Activated T-cell treated with anti-CD3 and anti-CD28 coated beads, Interleukin-2, amount 50 U/mL, for 4 hours (primary cell): ENCODE measurements at places on chromosomes 11 and 22.

DNA sequence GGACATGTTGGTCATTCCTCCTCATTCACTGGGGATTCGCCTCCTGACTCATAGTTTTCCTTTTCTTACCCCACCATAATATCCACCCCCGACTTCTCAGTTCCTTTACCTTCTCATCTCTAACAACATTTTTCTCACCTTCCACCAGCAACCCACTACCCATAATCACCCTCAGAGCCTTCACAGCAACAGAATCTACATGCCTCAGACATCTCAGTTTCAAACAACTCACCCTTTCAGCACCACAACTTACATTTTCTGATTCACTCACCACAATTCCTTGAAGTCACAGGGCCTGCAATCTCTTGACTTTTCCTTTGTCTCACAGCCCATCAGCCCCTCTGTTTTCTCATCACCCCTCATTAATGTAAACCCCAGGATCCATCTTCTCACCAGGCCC is 2.3 kb upstream of the MTNR1B start:
- no peak for DNase-seq

- no peak for DNase-seq
These were observed 134.6 kb downstream of the PGR start for GRCh38 chr11:100994966-100995365.

DNA sequence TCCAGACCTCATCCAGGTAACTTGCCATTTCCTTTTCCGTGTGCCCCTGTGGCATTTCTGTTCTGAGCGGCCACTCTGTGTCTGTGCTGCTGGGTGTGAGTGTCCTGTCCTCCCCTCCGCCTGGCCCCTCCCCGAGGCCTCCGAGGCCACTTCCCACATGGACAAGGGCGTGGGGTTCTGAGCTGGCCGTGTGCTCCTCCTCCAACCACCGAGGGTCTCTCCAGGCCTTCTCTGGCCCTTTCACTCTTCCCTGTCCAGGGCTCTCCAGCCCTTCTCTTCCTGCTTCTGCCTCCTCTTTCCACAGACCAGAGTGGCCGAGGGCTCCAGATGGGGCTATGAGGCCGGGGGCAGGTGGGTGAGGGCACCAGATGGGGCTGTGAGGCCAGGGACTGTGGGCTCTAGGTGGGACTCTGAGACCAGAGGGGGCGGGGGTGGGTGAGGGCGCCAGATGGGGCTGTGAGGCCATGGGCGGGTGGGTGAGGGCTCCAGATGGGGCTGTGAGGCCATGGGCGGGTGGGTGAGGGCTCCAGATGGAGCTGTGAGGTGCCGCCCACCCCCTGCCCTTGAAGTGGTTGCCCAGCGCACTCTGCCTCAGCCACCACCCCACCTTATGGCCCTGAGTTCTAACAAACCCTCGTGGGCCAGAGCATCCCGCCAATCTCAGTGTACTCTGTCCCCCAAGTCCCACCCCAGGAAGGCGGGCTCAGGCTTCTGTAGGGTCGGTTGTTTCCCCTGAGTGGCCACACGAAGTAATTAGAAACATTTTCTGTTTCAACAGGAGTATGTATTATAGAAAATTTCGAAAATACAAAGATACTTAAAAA is 24.1 kb downstream of the PTDSS2 start:
- DNase-seq, result no peak

GRCh38 chr11:66857927-66858185 is 992 bp downstream of the LRFN4 start:
- DNase-seq, result no peak

DNA sequence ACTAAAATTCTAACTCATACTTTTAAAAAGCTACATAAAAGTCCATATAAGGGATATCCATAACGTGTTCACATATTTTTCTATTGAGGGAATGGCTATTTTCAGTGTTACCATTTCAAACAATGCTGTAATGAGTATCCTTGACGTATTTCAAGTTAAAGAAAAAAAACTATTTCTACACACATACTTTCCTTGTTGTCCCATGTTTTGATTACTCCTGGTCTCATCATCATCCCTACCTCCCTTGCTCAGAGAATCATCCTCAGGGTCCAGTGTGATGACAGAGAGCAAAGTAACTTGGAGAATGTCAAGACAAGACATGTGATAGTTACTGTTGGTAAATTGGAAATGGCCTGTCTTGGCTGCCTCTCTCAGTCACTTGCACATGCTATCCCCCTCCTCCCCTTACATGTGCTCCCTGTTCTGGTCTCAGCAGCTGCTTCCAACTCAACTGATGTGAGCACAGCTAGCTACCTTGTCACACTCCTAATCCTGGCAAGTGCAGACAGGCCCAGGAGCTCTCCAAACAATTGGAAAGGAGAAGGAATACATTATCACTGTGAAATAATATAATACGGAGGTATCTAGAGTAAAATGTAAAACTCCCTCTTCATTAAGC is 21.8 kb downstream of the NUMA1 start:
- DNase-seq, result no peak
